Stimulated activated CD4-positive, alpha-beta T cell treated with anti-CD3 and anti-CD28 coated beads, Interleukin-1b, Interleukin-23, amount 100 ng/mL, for 24 hours (primary cell): ENCODE measurements at places on chromosomes 5 and 9.
A peak's percentile ranks its signal among the peaks of the same experiment; 100 is the strongest.

GRCh38 chr9:114238472-114238871, 83.1 kb downstream of the COL27A1 start:
- no peak for DNase-seq

- DNase-seq: peak; percentile 2
Observed at GRCh38 chr9:1837453-1838084, 177.6 kb upstream of the SMARCA2 start.

- no peak for DNase-seq
Observed at GRCh38 chr5:32426440-32427151, 17.9 kb downstream of the ZFR start.

DNA sequence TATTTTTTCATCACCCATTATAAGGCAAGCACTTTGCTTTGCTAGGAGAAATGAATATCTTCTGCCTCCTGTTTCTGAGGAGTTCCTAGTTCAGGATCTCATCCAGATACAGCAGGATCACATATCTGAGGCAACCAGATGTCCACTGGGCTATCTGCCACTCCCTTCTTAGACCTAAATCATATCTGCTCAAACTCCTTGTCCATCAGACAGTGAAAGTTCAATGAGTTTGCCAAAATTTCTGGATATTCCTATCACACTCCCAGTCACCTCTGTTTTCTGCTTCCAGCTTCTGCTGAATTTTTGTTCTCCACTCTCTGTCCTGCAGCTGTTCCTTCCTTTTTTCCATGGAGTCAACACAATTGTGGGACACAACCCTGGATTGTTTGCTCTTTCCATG, 54.2 kb upstream of the BASP1 start:
- no peak for DNase-seq

GRCh38 chr9:115137526-115137925, 19.6 kb upstream of the TNC start:
- no peak for DNase-seq

DNA sequence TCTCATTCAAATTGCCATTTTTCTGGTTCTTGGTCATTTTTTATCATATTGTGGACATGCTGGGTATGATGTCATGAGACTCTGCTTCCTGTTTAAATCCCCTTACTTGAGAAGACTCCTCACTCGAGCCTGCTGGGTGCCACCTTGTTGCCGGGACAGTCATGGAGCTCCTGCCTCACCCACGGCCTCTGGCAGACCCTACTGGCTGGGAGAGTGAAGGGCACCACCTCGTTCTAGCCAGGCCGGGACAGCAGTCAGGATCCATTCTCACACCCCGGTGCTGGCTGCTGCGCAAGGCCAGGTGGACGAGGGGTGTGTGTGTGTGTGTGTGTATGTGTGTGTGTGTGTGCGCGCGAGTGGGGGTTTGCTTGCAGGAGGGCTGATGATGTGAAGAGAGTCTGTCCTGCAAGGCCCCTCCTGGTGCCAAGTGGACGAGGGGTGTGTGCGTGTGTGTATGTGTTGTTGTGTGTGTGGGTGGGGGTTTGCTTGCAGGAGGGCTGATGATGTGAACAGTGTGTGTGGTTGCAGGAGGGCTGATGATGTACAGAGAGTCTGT, 4.4 kb downstream of the CEP72 start:
- no peak for DNase-seq

DNA sequence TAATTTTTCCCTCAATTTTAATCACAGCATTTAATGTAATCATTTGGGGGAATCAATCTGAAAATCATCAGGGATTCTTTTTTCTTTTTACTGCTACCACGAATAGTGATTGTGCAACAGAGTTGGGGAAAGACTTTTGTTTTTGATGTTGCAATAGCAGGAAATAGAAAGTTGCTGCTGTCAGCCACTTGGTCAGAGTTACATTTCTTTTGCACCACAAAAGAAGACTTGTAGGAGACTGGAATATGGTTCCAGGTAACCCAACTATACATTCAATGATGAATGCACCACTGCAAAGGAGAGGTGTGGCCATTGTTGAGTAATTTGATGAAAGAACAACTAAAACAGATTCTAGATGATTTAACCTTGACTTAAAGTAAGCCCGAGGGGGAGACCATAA, 46.3 kb upstream of the PALM2AKAP2 start:
- no peak for DNase-seq

GRCh38 chr9:34783951-34784487, 74.1 kb upstream of the CCL21 start:
- no peak for DNase-seq

- no peak for DNase-seq
Observed at GRCh38 chr9:95721061-95721531, 154.4 kb upstream of the ERCC6L2 start.

GRCh38 chr5:58412081-58412480, 47.8 kb downstream of the PLK2 start:
- no peak for DNase-seq

- DNase-seq: no peak
Observed at GRCh38 chr9:8531826-8532415, 732.3 kb upstream of the DMAC1 start.

DNA sequence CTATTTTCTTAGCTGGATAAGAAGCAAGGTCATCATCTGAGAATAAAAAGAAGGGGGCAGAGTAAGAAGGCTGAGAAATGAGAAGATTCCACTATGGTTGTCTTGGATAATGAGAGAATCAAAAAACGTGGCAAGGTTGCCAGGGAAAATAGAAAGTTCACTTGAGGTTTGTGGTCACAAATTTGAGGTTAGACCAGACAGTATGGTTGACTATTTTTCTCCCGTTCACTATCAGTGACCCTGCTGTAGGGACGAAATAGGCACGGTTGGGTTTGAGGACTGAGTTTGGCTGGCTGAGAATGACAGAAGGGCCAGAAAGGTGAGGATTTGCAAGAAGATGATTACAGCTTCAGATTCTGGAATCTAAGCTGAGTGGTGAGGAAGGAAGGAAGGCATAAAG, 266.0 kb upstream of the ZNF462 start:
- DNase-seq: no peak

DNA sequence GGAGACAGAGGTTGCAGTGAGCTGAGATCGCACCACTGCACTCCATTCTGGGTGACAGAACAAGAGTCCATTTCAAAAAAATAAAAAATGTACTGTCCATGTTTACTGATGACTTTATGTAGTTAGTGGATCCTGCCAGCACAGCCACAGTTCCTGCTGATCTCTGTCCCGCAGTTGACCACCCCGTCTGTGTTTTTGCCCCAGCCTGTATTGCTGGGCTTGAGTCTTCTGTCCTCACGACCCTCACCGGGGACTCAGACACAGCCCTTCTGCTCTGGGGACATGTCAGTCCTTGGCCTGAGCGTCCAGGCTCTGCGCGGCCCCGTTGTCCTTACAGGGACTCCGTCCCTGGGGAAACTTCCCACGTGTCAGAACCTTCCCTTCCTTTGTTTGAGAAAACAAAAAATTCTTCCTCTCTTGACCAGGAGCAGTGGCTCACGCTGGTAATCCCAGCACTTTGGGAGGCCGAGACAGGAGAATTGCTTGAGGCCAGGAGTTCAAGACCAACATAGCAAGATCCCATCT, 14.5 kb downstream of the SURF6 start:
- DNase-seq: no peak

DNA sequence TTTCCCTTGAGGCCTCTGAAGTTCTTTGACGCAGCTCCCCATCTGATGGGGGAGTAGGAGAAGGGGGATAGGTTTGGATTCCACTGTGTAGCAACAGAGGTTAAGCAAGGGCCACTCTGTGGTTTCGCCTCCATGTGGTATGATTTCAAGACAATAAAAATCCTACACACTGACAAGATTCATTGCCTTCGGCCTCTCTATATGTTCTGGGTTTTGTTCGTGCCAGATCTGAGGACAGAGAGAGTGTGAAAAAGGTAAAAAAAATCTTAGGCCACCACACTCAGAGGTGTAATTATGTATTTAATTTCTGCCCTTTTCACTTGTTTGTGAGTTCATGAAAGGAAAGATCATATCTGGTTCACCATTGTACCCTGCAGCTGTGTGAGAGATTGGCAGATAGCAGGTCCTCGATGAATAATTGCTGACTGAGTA, 715.2 kb upstream of the ZNF608 start:
- DNase-seq: no peak

- no peak for DNase-seq
Observed at GRCh38 chr5:150848271-150848670, 1.9 kb downstream of the IRGM start.

DNA sequence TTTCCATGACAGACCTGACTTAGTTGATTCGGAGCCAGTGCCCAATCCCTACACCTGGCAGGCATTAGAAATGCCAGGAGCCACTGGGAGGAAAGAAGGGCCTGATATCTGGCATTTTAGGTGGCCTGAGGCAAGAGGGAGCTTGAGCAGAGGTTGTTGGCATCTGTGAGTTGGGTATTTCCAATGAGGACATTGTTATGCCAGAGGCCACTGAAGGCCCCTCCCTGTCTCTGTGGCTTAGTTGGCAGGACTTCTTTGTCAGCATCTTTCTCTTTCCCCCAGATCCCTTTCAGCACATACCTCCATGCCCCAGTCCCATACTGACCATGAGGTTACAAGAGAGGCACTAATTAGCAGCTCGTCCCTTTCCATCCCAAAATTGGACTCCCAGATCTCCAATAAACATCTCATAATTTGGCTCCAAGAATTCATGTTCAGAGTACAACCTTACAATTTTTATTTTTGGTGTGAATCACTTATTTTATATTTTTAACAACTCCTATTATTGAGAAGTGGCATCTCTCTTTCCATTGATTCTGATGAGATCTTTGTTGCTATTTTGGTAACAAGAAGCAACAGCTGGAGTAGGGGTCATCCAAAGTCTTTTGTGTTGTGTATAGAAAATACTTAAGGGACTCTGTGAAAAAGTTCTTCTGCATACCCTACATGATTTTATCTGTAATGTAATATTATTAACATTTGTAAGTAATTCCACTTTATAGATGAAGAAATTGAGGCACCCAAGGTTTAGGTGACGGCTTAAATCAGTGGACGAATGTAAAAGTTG, 68.6 kb upstream of the MAP3K1 start:
- no peak for DNase-seq

DNA sequence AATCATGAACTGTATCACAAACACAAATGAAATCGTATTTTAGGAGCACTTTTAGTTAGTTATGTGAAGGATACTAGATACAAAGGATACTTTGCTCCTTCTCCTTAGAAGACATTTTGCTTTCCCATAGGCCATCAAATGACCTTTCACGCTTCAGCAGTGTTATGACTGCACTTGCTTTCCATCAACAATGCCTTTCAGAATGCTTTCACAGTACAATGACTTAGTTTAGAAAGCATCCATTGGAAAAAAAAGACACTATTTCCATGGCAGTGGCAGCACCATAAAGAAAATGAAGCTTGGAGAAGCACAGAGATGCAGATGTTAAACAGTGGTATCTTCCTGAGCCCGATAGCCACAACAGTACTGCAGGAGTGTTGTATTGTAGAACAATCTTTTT, 203.9 kb downstream of the PCSK1 start:
- DNase-seq: no peak

DNA sequence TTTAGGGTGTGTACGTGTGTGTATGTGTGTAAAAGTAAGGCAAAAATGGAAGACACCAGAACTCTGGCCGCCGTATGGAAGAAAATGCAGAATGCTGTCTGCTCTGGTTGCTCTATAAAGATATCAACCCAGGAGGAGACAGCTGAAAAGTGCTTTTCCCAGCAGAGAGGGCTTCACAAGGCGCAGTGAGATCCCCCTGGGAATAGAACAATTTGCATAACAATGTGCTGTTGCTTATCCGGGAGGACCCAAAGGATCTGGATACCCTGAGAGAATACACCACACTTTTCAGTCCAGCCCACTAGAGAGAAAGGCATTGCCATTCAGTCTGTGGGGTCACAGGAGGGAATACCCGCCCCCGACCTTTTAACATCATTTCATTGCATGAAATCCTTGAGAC, 230.6 kb downstream of the EBF1 start:
- no peak for DNase-seq

- DNase-seq: no peak
Observed at GRCh38 chr9:136673088-136673974, 10.6 kb downstream of the EGFL7 start.

GRCh38 chr5:155024015-155024414, 10.5 kb downstream of the KIF4B start:
- DNase-seq: no peak

- DNase-seq: no peak
Observed at GRCh38 chr9:115000217-115000639, 69.8 kb upstream of the TNFSF8 start.

GRCh38 chr5:141150224-141150992, 551 bp downstream of the PCDHB6 start:
- no peak for DNase-seq

- no peak for DNase-seq
Observed at GRCh38 chr5:135269199-135269598, 129.8 kb downstream of the MACROH2A1 start.

GRCh38 chr5:43210570-43210969, 18.5 kb downstream of the NIM1K start:
- DNase-seq: no peak

- DNase-seq: no peak
Observed at GRCh38 chr5:139138809-139139208, 59.4 kb downstream of the SIL1 start.

GRCh38 chr9:11471321-11471720, 858.5 kb upstream of the PTPRD start:
- DNase-seq: no peak

DNA sequence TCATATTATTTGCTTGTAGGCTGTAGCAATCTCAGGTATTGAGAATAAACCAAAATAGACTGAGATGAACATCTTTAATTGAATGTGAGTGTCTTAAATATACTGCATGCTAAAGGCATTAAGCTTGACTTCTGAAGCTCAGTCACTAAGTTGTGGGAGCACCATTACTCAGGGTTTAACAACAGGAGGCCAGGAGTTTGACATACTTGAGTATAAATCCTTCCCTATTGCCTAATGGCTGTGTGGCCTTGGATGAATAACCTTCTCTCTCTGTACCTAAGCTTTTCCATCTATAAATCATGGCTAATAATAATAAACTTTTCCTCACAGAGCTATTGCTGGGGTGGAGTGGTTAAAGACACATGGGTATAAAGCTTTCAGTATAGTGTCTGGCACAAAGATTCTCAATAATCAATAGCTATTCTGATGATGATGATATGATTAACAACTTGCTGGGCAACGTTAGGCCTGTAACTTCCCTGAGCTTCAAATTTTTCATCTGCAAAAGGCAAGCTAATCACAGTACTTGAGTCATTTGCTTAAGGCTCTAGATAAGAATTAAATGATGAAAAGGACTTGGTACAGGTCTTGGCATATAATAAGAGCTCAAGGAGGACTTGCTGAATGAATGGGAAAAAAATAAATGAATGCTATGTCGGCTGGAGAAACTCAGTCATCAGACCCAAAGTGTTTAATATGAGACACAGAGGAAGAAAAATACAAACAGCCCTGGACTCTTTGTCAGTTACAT, 174.0 kb upstream of the IL12B start:
- DNase-seq: no peak
